ENCODE measurements at places on chromosomes 5 and 9.
A peak's percentile ranks its signal among the peaks of the same experiment; 100 is the strongest.

GRCh38 chr5:142073362-142073988 lies 35.1 kb upstream of the NDFIP1 start:
- no peak for DNase-seq

GRCh38 chr5:172559004-172559932 lies 81.8 kb upstream of the NEURL1B start:
- no peak for DNase-seq

DNA sequence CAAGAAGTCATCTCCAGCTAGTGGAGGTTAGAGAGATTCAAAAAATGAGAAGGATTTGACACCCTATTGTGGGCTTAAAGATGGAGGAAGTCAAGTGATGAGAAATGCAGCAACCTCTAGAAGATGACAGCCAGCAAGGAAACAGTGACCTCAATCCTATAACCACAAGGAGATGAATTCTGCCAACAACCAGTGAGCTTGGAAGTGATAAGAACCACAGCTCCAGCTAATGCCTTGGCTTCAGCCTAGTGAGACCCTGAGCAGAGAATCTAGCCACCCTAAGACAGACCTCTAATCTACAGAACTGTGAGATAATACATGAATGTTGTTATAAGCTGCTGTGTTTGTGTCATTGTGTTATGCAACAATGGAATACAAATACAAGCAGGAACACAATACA lies 262.4 kb downstream of the GRIA1 start:
- no peak for DNase-seq

- DNase-seq = peak; percentile 65
Observed at GRCh38 chr9:100437860-100438805, 11.2 kb downstream of the MSANTD3 start.

- no peak for DNase-seq
Observed at GRCh38 chr9:21429191-21429590, 11.0 kb upstream of the IFNA1 start.

GRCh38 chr5:172806897-172807672 lies 27.0 kb upstream of the ERGIC1 start:
- DNase-seq = peak; percentile 79

- no peak for DNase-seq
Observed at GRCh38 chr5:146027751-146028150, 77.6 kb downstream of the PLAC8L1 start.

DNA sequence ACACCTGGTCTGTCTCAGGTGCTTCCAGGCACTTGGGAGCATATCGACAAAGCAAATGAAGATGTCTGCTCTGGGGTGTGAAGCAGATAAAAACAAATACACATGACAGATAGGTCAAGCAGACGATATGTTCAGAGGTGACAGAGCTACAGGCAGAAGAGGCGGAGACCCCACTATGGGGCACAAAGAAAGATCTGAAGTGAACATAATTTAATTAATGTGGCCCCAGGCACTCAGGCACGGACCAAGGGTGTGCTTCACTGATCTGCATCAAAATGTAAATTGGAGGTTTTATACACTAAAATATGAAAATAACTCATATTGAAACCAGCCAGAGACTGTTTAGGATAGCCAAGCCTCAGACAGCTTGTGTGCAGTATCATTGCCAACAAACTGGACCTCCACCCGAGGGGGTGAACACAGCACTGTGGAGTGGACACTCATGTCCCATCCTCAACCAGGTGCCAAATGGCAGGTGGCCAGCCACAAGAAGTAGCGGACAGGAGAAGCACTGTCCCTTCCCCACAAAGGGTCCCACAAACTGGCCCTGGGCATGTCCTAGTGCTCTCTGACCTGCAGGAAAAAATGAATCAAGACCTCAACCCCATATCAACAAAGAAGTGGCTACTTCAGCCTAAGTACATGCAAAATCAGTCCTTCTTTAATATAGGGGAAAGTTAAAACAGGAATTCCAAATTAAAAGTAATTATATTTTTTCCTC lies 29.2 kb downstream of the ROR2 start:
- DNase-seq = no peak

GRCh38 chr5:169258372-169259000 lies 42.5 kb downstream of the SLIT3 start:
- no peak for DNase-seq

Measured in stimulated activated CD4-positive, alpha-beta T cell treated with anti-CD3 and anti-CD28 coated beads, Interleukin-1b, Interleukin-23, amount 100 ng/mL, for 4 hours (primary cell).